ENCODE measurements at places on chromosomes 16 and 17.

DNA sequence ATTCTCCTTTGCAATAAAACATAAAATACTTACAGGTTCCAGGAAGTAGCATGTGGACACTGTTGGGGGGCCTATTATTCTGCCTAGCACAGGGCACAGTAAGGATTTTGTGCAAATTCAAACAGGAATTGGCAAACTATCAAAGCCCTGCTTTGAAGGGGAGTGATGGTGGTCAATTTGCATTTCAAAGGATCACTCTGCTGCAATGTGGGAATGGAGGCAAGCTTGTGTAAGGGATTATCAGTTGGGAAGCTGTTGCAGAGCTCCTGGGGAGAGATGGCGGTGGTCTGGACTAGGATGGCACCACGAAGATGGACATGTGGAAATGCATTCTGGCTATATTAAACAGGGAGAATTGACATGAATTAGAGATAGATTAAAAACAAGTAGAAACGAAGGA is 990.7 kb upstream of the RBFOX1 start:
- DNase-seq, result no peak

- no peak for DNase-seq
These were observed 48.6 kb upstream of the PVALEF start for GRCh38 chr17:81116704-81117103.

DNA sequence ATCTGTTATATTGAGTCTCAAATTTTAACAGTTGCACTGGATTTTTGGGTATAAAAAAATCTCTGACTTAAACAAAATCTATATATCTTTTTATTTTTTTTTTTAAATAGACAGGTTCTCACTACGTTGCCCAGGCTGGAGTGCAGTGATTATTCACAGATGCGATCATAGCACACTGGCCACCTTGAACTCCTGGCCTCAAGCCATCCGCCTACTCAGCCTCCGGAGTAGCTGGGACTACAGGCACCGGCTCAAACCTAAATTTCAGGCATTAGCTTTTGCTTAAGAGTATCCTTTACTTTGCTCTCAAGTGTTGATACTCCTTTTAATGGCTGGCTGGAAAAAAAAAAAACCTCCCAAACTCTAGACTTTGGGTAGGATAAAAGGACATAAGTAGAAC is 61.6 kb downstream of the RPGRIP1L start:
- DNase-seq, result no peak

- DNase-seq, result no peak
These were observed 20.9 kb upstream of the SYT17 start for GRCh38 chr16:19147126-19147525.

- no peak for DNase-seq
These were observed 66.7 kb downstream of the RPA1 start for GRCh38 chr17:1896243-1897104.

- DNase-seq, result no peak
These were observed 2.9 kb downstream of the TMEM170A start for GRCh38 chr16:75461575-75461974.

DNA sequence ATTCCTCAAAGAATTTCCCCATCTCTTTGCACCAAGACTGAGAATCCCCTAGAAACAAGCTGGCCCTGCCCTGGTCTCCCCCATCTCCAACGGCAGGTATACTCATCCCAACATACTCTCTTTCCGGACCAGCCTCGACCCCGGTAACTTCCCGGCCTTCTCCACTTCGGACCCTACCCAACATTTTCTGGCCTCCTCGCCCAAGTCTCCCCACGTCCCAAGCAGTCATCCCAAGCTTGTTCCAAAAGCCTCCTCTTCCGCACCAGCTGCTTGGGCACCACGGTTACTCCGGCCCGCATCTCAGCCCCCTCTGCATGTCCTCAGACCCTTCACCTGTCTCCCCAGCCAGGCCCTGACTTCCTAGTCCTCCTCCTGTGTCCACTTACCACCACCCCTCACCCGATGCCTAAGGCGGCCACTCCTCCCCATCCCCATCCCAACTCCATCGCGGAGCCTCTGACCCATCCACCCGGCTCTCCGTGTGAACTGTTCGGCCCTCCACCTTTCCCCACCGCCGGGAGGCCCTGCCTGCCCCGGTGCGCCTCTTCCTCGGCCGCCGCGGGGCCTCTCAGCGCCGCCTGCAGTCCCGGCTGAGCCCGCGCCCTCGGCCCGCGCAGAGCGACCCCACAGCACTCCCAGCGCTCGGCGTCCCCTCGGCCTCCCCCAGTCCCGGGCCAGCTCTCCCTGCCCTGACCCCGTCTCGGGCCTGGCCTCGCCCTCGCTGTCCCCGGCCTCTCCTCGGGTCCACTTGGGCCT is 994 bp downstream of the PITPNA start:
- DNase-seq, result no peak

DNA sequence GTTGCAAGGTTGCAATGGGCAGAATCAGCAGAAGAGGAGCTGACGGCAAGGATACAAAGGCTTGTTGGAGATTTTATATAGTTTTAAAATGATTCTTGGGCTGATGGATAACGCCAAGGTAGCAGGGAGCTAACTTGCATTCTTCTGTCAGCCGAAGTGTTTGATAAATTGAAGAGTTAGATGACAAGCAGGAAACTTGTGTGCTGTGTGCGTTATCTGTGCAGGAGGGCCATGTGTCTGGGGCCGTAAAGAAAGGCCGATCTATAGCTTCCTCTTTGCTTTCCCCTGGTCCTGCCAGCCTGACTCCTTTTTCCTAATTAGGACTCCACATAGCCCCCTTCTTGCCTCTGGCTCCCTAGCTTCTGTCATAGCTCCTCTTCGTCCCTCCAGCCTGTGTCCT is 6.7 kb upstream of the WWOX start:
- no peak for DNase-seq

GRCh38 chr16:15616475-15617165 is 26.3 kb downstream of the MARF1 start:
- no peak for DNase-seq

GRCh38 chr17:73586921-73587602 is 57.2 kb downstream of the SDK2 start:
- DNase-seq, result no peak

DNA sequence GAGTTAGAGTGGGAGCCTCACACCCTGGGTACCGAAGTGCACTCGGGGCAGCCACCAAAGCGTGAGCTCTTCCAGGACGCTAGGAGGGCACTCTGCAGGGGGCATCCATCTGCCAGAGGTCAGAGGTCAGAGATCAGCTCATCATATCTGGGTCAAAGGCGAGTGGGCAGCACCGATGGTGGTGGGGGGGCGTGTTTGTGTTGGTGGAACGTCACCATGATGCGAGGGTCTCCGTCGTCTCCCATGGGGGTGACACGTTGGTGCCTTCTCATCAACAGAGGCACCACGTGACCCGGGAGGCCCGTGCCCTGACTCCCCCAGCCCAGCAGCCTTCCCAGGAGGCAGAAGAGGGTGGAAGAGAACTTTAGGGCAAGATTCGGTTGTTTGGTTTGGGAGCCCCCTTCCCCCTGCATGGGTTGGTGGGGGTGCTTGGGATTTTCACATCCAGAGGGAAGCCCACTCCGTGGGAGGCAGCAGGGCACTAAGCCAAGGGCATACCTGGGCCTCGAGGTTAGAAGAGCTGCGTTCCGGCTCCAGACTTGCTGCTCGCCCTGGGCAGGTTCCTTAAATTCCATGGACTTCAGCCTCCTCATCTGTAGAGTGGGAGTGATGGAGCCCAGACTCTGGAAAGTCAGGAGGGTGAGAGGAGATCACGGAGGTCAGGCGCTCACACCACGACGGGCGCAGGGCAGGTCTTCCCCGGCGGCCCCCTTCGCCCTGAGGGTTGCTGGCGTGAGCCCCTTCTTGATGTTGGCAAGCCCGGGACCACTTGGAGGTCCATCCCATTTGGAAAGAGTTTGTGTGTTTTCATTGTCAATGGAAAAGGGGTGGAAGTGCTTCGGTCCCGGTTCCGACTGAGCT is 14.0 kb downstream of the CRISPLD2 start:
- no peak for DNase-seq

DNA sequence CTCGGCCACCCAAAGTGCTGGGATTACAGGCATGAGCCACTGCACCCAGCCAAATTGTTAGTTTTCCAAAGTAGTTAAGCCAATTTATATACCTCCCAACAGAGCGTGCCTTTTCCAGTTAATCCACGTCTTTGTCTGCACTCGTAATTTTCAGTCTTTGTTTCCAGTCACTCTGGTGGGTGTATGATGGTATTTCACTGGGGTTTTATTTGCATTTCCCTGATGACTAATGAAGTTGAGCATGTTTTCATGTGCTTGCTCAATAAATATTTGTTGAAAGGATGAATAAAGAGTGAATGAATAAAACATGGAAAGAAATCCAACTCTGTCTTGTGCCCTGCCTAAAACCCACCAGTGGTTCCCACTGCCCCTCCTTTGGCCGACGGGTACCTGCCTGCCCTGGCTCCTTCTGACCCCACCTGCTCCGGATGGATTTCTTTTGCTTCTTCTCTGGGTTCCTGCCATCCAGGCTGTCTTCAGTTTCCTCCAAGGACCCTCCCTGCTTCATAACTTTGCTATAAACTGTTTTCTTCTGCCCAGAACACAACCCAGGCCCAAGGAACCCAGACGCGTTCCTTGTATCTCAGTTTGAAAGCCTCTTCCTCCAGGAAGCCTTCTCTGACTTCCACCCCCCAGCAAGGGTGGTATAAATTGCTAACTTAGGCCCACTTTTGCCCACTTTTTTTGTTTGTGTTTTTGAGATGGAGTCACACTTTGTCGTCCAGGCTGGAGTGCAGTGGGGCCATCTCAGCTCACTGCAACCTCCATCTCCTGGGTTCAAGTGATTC is 3.0 kb upstream of the ABCC1 start:
- no peak for DNase-seq

DNA sequence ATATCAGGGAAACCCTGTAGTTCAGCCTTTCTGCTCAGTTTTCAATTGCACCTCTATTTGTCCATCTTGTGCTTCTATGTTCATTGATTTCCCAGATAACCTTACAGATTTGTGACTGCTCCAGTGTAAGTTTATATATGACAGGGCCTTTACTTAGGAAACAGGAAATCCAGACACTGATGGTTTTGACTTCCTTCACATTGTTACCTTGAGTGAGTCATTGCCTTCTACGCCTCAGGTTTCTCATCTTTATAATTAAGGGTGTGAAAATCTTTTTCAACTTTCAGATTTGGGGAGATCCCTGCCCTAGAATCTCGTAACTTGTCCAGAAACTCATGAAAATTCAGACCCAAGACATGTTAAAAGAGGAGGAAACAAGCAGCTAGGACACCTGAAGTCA is 342.4 kb upstream of the TBX2 start:
- no peak for DNase-seq

DNA sequence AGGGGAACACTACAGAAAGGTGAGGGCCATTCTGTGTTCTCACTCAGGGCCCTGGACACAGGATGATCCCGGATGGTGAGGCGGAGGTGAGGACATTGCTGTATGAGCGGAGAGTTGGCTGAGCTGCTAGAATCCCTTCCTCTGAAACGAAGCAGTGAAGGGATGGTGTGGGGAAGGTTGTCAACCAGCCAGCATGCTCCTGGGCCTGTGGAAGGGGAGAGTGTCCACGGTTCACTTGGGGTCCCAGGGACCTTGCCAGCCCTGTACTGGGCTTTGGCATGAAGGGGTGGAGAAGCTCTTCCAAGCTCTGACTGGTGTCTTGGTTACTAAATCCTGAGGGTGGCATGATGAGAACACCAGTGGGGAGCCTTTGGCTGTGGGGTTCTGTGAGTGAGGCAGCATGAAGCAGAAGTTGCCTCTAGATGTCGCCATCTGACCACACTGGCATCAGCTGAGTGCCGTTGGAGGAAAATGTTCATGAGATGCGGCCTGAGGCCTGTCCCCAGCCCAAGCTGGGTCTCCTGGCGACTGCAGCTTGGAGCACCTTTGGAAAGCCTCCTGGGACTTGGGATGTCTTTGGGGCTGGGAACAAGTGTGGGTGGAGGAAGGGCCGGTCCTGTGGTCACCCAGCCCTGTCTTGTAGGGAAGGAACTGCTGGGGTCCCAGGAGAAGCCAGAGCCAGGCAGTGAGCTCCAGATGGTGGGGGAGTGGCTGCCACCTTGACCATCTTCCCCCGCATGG is 14.8 kb downstream of the PDP2 start:
- DNase-seq, result no peak

DNA sequence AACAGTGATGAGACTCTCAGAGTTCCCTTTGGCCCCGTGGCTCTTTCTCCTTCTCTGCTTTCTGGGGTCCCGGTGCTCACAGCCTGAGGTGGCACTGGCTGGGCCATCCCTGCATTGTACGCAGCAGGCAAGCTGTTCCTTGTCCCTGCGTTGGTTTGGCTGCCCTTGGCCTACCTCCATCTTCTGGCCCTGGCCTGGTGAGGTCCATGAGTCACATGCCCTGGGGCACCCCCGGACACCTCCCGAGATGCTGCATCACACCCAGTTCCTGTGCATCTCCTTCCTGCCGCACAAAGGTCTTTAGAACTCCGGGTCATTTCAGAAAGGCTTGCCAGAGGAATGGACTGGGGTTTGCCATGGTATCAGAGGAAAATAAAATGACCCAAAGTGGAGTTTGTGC is 9.5 kb downstream of the SULT1A2 start:
- no peak for DNase-seq

DNA sequence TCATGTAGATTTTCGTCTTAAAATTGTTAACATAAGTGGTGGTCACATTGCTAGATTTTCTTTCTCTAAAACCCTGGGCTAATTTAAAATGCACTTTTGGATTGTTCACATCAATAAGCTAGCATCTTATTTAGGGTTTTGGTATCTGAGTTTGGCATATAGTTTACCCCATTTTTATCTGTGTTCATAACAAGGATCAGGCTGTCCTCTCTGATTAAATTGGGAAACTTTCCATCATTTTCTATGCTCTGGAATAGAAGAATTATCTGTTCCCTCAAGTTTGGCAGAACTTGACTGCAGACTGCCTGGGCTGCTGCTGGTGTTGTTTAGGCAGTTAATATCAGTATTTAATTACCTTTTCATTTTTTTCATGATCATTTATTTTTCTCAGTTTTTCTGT is 1.8 kb downstream of the SPECC1 start:
- no peak for DNase-seq

DNA sequence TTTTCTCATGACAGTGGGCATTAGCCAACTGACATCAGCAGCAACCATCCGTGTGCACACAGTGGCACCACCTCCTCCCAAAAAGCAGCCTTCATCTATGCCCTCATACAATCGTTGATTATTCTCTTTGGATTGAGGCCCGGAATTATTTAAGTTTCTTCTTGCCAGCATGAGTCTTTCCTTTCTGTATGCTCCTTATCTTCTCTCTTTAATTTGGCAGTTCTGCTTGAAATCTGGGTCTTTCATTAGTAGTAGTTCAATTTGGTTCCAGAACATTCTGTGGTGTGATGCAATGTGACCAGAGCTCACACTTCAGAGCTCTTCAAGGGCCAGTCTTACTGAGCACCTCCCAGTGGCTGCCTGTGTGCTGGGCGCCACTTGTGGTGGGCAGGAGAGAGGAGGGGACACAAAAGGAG is 52.2 kb upstream of the STH start:
- DNase-seq, result no peak

- DNase-seq, result no peak
These were observed 36.8 kb downstream of the NLRC5 start for GRCh38 chr16:57025941-57026777.

DNA sequence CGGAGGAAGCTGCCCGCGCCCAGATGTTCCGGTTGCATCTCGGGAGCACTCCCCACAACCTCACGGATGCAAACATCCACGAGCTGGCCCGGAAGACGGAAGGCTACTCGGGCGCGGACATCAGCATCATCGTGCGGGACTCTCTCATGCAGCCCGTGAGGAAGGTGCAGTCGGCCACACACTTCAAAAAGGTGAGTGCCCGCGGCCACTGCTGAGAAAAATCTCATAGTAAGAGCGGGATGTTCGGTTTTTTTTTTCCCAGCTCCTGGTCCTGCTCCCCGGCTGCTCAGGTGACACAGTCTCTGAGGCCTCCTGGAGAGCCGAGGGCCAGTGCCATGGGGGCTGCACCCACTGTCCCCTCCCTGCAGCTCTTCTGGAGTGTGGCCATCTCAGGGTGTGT is 9.3 kb downstream of the PDF start:
- DNase-seq, result no peak

Data from omental fat pad (tissue), 4 donors.